ENCODE measurements at places on chromosomes 13 and 19.

DNA sequence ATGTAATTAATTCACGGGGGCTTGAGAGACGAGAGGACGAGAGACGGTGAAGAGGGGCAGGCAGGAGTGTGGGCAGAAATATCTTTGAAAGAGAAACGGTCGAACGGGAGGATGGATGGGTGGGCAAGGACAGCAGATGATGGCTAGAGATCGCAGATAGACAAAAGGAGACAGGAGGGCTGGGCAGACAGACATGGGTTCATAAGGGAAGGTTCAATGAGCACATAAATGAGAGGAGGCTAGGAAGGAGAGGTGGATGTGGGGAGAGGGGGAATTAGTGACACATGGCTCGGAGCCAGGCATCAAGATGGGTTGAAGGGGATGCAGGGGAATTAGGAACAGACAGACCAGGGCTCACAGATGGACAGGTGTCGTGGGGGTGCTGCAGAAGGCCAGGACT lies 1.1 kb downstream of the SYT3 start:
- no peak for DNase-seq

GRCh38 chr13:113862191-113862930 lies 1.5 kb downstream of the GAS6 start:
- no peak for DNase-seq

DNA sequence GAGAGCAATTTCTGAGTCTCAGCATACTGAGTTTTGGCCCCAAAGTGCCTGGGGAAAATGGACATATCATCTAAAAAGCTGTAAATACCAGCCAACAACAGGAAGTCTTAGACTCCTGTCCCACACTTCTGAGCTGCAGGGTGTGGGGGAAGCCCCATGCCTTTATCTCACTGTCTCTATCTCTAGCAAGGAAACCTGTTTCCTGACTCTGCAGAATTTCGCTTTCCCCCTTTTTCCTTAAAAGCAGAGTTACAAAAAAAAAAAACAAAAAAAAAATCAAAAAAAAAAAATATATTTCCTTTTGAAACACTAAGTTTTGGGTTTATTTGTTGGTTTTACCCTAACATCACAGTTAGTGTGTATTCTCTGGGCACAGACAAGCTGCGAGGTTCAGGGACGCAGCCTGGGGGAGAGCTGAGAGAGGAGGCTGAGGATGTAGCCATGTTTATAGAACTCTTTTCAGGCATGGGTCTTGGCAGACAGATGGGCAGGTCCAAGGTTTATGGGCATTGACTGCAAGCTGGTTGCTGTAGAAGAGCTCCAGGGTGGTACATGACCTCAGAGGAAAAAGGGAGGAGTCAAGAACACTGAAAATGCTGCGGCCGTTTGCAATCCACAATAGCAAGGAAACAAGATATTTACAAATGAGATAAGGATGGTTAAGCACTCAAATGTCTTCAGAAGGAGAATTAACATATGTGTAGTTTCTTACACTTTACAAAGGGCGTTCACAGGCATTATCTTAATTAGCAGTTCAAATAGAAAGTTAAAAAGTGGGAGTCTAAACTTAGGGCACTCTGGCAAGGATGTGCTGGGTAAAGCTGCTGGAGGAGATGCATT lies 4.9 kb downstream of the MBNL2 start:
- peak; percentile 68 for DNase-seq

DNA sequence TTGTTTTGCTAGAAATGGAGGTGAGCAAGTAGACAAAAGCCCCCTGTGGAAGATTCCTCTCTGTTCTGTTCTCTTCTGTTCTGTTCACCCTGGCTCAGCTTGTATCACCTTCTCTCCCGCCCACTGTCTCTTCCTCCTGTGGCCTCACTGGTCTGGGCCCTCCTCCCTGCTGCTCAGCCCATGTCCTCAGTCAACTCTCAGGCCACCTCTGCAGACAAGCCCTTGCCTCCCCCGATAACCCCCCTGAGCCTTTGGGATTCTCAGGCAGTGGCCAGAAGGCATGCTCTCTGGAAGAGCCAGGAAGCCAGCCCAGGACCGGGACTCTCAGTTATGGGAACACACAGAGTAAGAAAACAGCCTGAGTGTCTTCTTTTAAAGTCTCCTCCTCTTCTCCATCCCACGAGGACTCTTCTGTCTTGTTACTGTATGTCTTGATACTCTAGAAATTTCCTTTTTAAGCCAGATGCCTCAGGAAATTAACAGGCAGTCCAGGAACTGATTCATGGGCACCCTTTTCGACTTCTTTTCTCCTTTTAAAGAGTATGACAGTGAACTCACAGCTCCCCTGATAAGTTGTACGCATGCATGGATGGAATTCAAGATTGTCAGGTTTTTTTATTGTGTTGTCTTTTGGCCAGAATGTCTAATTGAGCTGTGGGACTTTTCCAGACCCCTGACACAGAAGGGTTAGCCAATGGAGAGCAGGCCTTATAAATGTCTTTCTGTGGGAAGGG lies 33.7 kb downstream of the SHISA2 start:
- DNase-seq = no peak

DNA sequence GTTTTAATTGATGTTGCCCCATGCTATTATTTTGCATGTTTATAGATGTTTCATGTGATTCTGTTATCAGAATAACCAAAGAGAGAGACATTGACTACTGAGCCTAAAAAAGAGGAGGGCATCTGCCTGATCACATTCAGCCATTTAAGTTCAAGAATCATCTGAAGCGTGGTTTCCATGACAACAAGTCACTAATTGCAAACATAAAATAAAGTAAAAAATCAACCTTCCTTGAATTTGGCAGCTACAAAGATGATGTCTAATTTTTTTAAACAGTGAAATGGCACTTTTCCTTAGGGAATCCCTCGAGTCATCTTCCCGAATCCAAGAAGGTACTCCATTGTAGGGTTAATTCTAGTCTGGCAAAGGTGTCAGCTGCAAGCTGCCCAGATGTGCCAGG lies 884.2 kb downstream of the DIAPH3 start:
- DNase-seq = no peak

DNA sequence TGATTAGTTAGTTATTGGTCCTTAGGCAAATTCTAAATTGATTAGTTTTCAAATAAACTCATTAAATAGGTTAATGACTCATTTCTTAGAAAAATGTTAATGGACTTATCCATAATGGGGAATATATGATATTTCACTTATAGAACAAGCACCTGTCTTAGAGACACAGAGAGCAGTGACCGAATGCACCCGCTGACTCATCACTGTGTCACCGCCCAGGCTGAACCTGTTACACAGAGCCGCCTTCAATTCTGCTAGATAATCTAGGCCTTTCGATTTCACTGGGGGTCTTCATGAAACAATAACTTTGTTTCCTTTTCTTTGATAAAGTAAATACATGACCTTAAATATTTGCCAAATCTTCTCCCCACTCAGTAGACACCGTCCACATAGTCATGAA lies 13.1 kb downstream of the IRS2 start:
- no peak for DNase-seq

- DNase-seq = no peak
Measured at GRCh38 chr19:17423429-17424208, 3.8 kb downstream of the MVB12A start.

- DNase-seq = peak; percentile 84
Measured at GRCh38 chr19:41541990-41542584, 33.9 kb upstream of the CEACAM21 start.

- no peak for DNase-seq
Measured at GRCh38 chr13:82976499-82976898, 905.8 kb downstream of the SLITRK1 start.

DNA sequence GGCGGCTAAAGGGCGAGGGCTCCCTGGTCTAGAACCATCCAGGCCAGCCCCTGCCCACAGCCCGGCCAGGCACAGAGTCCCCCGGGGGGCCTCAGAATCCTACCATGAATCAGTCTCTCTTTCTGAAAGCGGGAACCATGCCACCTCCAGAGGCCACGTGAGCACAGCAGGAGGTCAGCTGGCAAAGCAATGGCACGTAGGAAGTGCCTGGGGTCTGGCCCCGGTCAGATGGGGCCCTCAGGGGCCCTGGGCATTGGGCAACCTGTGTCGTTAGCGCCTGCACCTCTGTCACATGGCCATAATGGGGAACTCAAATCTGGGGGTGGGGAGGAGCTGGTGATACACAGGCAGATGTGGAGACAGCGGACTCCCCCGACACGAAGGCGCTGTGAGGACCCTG lies 8.8 kb downstream of the MFSD12 start:
- no peak for DNase-seq
